ENCODE measurements at places on chromosomes 2 and 18.

GRCh38 chr2:226424971-226425370 lies 374.6 kb downstream of the IRS1 start:
- DNase-seq: no peak

- no peak for DNase-seq
Measured at GRCh38 chr2:144111437-144111836, 408.5 kb downstream of the ZEB2 start.

GRCh38 chr2:240249423-240250149 lies 109.1 kb upstream of the OTOS start:
- DNase-seq: no peak

- no peak for DNase-seq
Measured at GRCh38 chr2:29039718-29040480, 34.4 kb downstream of the PCARE start.

DNA sequence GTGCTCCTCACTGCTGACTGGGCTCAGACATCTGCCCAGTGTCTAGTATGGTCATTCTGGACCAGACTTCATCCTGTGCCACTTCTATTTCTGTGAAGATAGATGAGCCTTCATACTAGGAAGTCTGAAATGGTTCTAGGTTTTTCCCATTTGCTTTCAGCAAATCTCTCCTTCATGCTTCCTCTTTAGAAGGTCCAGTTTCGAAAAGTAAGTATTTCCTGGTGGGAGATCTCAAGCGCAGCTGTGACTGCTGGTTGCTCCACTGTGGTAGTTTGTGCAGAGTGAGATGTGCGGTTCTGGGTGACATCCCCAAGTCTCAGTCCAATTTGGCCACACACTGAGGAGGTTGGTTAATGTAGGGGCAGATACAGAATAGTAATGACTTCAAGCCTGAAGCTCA lies 14.4 kb downstream of the IL36B start:
- no peak for DNase-seq

DNA sequence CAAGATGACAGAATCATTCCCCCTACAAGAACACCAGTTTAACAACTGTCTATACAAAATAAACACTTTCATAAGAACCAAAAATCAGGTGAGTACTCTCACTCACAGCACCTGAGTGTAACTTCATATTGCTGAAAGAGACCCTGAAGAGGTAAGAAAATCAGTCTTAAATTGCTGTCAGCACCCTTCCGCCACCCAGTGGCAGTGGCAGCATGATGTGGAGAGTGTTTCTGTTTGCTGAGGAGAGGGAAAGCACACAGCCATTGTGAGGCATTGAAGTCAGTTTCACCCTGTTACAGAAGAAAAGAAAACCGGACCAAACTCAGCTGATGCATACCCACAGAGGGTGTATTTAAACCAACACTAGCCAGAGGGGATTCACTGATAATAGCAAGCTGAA lies 1240.8 kb upstream of the CRIM1 start:
- no peak for DNase-seq

GRCh38 chr2:195317550-195317949 lies 339.5 kb upstream of the SLC39A10 start:
- no peak for DNase-seq

Measured in hematopoietic multipotent progenitor cell treated with erythropoietin and hydrocortisone succinate and interleukin-3 and kit ligand, for 6 days (in vitro differentiated cells).